ENCODE measurements at places on chromosomes 3 and 15. TPM values are rescaled to one million over a fixed set of nuclear protein-coding genes. Genes with fewer than 3 reads are reported as not detected.

YEATS2 gene
- total RNA-seq, result 9.4 TPM

TMEM212 gene
- not detected for total RNA-seq

CACNA2D2 gene
- 0.17 TPM for total RNA-seq

ITIH1 gene
- total RNA-seq, result 1,022 TPM

ISLR2 gene
- total RNA-seq, result not detected

DNA sequence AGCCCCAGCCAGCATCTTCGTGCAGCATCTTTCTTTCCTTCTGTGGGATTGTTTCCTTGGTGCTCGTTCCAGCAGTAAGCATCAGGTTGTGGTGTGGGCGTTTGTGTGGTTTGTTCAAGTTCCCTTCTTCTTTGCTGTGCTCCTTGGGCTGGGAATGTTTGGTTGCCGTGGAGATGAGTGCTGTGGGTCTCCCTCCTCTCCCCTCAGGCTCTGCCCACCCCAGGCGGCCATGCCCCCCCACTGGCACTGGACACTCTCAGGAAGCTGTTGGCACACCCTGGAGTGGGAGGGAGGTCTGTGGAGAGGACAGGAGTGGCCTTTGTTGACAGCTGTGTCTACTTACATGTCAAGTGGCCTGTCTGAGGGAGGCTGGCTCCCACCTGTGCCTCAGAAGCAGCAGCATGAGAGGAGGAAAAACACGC lies 46.5 kb upstream of the SACM1L start:
- H3K27ac ChIP-seq, result peak overlapping the region; percentile 78
- peaks cover 80% of the 10 kb centered on the region for H3K4me1 ChIP-seq
- H3K36me3 ChIP-seq, result no peaks in the 10 kb centered on the region
- H3K4me3 ChIP-seq, result no peak overlapping the region

DNA sequence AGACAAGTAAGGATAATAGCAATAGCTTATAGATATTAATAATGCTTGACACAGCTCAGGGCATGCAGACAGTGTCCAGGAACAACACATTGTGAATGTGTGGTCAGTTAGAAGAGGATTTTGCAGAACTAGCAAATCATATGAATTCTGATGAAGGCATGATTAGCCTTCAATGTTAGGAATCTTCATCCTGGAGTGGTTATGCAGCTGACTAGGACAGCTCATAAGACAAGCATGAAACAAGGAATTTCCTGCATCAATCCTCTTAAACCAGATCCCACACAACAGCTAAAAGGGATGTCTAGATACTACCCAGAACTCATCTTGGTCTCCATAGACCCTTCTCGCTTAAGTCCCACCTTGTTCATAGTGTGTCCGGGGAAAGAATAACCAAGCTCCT lies 499.0 kb upstream of the ATP11B start:
- no peak overlapping the region for H3K27ac ChIP-seq
- H3K4me1 ChIP-seq, result no peaks in the 10 kb centered on the region
- no peak overlapping the region for H3K4me3 ChIP-seq

DNA sequence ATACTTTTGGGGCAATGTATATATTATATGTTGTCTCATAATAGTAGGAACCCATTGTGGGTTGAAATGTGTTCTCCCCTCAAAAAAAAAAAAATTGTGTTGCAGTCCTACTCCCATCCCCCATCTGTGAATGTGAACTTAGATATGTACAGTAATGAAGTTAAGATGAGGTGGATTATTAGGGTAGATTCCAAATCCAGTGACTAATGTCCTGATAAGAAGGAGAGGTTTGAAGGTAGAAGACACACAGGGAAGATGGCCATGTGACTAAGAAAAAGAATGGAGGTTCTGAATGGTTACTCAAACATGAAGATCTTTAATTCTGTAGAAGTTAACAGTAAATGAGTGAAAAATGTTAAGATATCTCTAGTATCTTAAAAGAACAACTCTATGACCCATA lies 3.0 kb upstream of the ATOSA start:
- no peak overlapping the region for H3K4me3 ChIP-seq
- DNase-seq, result no peak
- H3K27ac ChIP-seq, result no peak overlapping the region
- no peaks in the 10 kb centered on the region for H3K36me3 ChIP-seq
- no peaks in the 10 kb centered on the region for H3K27me3 ChIP-seq

DNA sequence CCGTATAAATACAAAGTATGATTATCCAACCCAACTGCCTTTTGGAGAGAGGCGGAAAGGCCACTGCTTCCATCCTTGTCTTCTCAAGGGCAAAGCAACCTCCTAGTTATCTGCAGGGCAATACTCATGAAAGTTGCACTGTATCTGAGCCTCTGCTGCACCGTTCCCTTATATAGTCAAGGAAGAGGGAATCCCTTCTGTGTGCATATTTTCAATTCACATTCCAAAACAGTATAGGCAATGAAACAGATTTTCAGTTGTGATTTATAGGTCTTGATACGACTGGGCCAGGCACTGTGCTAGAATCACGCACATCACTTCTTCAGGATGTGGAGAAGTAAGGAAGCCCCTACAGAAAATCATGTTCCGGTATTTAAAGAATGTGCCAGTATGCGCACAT lies 455.7 kb downstream of the FOXP1 start:
- peak overlapping the region; percentile 89 for H3K27ac ChIP-seq
- no peaks in the 10 kb centered on the region for H3K36me3 ChIP-seq
- H3K27me3 ChIP-seq, result no peaks in the 10 kb centered on the region
- no peak overlapping the region for H3K4me3 ChIP-seq
- peaks cover 39% of the 10 kb centered on the region for H3K4me1 ChIP-seq

DNA sequence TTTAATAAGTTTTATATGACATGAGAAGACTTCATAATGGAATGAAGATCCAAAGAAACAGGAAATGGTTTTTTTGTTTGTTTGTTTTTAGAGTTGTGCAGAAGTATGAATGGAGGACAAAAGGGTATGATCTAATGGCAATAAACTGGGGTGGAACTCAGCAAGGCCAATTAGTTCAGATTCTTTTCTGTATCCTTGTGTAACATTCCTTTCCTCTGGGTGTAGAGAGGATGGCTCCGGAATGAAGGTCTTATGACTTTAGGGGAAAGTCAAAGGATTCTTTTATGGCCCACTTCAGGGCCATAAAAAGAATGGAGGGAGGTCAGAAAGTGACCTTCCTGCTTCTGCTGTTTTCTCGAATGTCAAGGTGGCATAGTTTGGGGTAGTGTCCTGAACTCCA lies 152.6 kb downstream of the DPH6 start:
- DNase-seq, result no peak
- H3K27me3 ChIP-seq, result no peaks in the 10 kb centered on the region
- H3K36me3 ChIP-seq, result no peaks in the 10 kb centered on the region
- no peak overlapping the region for H3K4me3 ChIP-seq

DNA sequence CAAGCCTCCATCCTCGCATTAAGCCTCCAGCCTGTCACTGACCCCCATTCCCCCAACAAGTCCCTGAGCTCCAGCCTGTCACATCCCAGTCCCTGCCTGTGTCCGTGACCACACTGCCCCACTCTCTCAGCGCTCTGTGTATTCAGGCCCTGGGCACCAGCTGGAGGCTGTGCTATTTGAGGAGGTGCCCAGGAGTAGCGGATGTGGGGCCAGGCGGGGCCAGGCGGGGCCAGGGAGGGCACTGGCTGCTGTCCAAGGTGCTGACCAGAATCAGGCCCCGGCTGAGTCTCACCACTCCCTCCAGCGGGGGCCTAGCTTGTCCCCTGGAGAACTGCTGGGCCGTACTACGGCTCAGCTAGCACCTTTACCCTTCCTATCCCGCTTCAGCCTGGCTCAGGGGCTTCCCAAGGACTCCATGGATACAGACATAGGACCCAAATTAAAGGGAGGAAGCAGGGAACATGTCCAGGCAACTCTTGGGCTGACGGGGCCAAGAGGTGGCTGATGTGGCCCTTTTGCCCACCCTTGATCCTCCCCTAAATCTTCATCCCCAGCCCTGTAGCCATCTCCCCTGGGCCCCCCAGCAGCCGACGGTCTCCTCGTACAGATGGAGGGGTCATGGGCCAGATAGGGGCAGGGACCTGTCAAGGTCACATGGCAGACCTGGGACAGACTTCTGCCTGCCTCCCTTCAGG lies 1.1 kb downstream of the HHATL start:
- H3K4me3 ChIP-seq, result no peak overlapping the region
- no peak overlapping the region for H3K27ac ChIP-seq
- no peaks in the 10 kb centered on the region for H3K27me3 ChIP-seq
- H3K4me1 ChIP-seq, result no peaks in the 10 kb centered on the region
- H3K36me3 ChIP-seq, result no peaks in the 10 kb centered on the region

DNA sequence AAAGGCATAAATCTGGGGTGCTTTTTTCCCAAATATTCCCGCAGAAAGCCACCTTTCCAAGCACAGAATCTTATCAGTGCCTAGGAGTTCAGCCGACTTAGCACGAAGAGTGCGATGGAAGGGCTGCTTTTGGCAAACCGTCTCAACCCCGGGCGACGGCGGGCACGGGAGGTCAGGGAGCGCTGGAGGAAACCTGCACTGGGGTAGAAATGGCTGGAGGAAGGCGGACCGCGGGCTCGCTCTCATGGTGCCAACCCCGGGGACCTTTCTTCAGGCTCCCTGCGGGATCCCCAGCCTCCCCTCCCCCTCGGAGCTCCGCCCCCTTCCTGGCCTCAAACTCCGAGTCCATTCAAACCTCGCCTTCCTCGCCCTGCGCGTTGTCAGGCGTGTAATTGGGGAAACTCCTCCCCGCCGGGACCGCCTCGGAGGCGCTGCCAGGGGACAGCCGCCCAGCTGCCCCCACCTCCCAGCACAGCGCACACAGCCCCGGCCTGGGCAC lies at the start of gene GABRG3:
TSS of gene GABRG3 (plus strand) at position 470 of the 499 bp plus-strand sequence.
- no peak within 1 kb of the TSS for H3K4me3 ChIP-seq
- no peak within 1 kb of the TSS for H3K27ac ChIP-seq
- H3K36me3 ChIP-seq, result no peaks in the 10 kb centered on the region
- peaks cover 7% of the 10 kb centered on the region for H3K4me1 ChIP-seq

DNA sequence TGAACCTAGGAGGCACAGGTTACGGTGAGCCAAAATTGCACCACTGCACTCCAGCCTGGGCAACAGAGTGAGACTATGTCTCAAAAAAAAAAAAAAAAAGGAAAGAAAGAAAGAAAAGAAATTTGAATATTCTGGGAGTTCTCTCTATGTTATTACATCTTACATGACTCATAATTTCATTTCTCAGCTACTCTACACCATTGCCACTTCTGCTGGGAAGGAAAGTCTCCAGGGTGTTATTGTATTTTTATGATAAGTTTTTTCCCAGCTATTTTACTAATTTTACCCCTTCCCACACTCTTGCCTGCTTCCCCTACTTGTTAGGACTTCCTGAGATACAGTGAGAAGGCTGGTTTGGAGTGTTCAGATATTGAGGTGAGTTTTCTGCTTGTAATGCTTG lies 69.7 kb upstream of the UMPS start:
- H3K27ac ChIP-seq, result no peak overlapping the region
- H3K36me3 ChIP-seq, result peaks cover 3% of the 10 kb centered on the region
- peaks cover 2% of the 10 kb centered on the region for H3K4me1 ChIP-seq

DNA sequence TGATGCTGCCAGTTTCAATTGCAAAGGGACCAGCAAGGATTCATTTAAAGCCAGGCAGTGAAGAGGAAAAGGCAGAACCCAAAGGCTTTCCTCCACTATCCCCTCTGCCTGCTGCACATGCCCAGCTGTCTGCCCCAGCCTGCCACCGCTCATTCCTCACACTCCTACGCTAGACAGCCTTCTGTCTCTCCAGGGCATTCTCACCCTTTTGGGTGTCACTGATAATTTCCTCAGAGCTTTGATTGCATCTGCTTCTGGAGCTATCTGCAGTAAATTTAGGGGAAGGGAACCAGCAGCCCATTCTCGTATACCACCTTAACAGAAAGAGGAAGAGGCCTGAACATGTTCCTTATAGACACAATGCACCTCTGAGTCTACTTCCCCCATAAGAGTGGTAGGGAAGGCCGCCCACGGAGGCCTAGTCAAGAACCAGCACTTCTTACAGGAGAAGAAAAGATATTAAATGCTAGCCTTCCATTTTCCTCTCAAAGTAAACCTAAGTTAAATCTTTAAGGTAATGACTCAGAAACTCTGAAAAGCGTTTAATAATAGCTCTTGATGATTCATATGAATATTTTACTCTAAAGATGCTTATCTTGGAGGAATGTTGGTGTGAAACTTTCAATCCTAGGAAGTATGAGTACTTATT lies 20.9 kb downstream of the NUDT16 start:
- no peak overlapping the region for H3K4me3 ChIP-seq
- H3K36me3 ChIP-seq, result no peaks in the 10 kb centered on the region
- no peaks in the 10 kb centered on the region for H3K27me3 ChIP-seq

DNA sequence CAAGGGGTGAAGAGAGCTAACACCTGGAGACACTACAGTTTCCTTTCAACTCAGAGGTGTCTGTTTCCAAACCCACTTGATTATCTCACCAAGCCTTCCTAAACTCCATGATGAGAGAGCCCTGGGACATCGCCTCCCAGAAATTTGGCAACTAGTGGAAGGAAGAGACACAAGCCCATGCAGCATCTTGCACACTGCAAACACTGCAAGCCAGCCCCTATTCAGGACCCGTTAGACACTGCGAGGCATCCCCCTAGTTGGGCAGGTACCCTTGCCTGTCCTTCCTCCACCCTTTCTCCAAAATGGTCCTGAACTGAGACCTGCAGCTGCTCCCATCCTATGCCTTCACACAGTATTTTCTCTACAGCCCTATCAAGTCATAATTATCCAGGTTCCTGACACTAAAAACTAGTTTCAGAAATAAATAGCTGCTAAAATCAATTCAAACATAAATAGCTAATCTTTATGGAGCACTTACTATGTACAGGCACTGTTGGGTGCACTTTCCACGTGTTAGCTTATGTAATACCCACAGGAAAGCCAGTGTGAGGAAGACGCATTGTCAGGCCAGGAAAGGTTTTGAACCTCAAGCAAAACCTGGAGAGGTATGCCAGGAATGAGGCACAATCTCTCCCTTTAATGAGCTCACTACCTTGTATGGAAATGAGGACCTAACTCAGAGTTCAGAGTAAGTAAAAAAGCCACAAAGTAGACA lies 2.8 kb downstream of the MAGI1 start:
- H3K27me3 ChIP-seq, result no peaks in the 10 kb centered on the region
- no peak for DNase-seq
- peak overlapping the region; percentile 96 for H3K27ac ChIP-seq
- H3K4me3 ChIP-seq, result peak overlapping the region; percentile 79
- no peaks in the 10 kb centered on the region for H3K36me3 ChIP-seq
- peaks cover 31% of the 10 kb centered on the region for H3K4me1 ChIP-seq

- H3K27ac ChIP-seq, result no peak overlapping the region
- H3K36me3 ChIP-seq, result no peaks in the 10 kb centered on the region
- no peak for DNase-seq
- H3K4me3 ChIP-seq, result no peak overlapping the region
- no peaks in the 10 kb centered on the region for H3K27me3 ChIP-seq
Measured at GRCh38 chr3:72343078-72343477, 505.2 kb downstream of the SHQ1 start.

DNA sequence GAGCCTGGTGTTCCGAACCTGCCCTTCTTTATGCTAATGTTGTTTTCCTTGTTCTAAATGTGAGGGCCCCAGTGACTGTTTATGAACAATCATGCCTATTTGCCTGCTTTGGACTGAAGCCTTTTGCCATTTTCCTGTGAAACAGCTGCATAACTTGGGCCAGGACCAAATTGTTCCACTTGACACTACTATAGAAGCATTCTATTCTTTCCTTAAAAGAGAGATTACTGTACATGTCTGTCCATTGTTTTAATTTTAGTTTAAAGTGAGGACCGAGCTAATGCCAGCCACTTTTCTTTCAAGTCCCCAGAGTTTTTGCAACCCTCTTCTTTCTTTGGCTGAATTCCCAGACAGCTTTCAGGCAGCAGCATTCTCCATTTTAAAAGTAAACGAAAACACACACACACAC lies 980.3 kb downstream of the CADM2 start:
- no peak for DNase-seq
- H3K27me3 ChIP-seq, result no peaks in the 10 kb centered on the region
- no peak overlapping the region for H3K27ac ChIP-seq

Measured in liver (tissue), 10 donors.